SIG-M5 (cell line): ENCODE measurements at places on chromosomes 5 and 9.

DNA sequence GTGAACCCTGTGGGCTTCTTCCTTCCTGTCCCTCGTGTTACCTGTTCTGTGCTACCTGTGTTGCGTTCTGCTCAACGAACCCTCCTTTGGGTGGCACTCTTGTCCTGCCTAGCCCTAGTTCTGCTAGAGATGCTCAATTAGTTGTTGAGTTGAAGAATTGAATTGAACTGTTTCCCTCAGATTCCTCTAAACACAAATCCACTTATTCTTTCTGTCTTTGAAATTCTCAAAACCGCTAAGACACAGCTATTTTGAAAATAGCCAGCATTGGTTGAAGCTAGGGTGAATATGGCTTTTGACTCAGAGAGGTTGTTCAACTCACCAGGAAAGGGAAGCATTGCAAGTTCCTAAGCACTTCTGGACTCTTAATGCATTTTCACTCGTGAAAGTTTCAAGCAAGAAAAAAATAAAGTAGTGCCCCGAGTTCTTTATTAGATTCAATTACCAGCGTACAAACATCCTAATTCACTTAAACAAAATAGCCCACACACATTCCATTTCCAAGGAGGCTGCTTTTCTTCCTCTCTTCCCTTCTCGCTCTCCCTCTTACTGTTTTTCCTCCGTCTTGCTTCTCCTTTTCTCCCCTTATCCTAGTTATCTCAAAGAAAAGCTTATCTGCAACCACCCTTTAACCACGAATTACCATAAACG is 642 bp upstream of the ITGA1 start:
- DNase-seq = no peak

DNA sequence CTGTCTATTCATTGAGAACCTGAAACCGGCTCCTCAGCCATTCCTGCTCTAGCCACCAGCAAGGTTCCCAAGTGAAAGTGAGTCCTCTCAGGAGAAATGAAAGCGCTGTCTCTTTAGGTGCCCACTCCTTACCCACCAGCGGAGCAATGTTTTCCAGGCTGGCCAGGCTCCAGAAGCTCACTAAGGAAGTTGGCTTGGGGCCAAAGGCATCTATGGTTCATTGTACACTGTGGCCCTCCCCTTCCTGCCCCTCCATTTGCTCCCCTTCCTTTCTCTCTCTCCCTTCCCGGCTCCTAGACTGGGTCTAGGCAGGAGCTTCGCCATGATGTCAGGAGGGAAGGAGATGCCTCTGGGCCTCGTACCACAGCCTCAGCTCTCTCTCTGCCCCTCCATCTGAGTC is 1.1 kb upstream of the GABRP start:
- DNase-seq = no peak

DNA sequence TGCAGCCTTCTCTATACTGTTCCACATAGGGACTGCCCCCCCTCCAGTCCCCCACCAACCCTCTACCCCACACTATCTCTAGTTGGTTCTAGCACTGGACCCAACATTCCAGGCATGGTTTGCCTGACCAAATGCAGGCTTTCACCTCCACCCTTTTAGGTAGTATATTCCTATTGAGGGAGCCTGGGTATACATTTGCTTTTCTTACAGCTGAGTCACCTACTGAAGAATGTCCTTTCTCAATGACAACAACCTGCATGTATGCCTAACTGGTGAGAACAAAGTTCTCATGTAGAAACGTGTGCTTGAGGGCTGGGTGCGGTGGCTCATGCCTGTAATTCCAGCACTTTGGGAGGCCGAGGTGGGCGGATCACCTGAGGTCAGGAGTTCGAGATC is 8.2 kb downstream of the TNIP1 start:
- DNase-seq = no peak

- DNase-seq = no peak
Measured at GRCh38 chr9:88236511-88237478, 98.5 kb upstream of the SPATA31C2 start.

- DNase-seq = no peak
Measured at GRCh38 chr5:150394131-150394530, 18.6 kb downstream of the CD74 start.

GRCh38 chr5:68074633-68075032 is 140.9 kb upstream of the PIK3R1 start:
- no peak for DNase-seq
